Stimulated activated CD4-positive, alpha-beta T cell treated with anti-CD3 and anti-CD28 coated beads, TNF-alpha, amount 100 ng/mL, for 24 hours (primary cell): ENCODE measurements at places on chromosomes 12 and 14.

- DNase-seq, result no peak
Observed at GRCh38 chr12:40692765-40693206, 547 bp downstream of the CNTN1 start.

DNA sequence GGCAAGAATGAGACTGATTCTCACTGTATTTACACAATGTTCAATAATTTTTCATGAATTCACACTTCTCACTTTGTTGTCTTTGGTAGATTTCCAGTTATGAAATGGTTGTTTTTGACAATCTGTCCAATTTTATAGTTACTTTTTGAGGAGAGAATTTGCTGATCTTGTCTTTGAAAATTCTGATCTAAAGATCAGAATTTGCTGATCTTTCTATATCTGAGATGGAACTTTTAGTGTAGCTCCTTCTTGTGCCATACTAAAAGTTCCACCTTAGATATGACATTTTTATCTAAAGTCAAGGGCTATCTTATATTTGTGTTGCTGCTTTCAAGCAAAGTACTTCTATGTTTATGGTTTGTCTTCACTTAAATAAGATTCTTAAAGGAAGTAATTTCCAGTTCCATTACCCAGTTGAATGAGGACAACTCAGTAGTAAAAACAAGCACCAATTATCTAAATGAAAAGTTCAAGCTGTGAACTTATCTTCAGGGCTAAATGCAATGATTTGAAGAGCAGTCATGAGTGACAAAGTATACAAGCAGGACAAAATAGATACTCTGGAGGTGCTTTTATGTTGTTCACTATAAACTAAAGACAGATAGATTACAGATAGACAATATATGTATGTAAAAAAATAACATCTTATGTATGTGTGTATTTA is 76.4 kb upstream of the FOXG1 start:
- DNase-seq, result no peak

DNA sequence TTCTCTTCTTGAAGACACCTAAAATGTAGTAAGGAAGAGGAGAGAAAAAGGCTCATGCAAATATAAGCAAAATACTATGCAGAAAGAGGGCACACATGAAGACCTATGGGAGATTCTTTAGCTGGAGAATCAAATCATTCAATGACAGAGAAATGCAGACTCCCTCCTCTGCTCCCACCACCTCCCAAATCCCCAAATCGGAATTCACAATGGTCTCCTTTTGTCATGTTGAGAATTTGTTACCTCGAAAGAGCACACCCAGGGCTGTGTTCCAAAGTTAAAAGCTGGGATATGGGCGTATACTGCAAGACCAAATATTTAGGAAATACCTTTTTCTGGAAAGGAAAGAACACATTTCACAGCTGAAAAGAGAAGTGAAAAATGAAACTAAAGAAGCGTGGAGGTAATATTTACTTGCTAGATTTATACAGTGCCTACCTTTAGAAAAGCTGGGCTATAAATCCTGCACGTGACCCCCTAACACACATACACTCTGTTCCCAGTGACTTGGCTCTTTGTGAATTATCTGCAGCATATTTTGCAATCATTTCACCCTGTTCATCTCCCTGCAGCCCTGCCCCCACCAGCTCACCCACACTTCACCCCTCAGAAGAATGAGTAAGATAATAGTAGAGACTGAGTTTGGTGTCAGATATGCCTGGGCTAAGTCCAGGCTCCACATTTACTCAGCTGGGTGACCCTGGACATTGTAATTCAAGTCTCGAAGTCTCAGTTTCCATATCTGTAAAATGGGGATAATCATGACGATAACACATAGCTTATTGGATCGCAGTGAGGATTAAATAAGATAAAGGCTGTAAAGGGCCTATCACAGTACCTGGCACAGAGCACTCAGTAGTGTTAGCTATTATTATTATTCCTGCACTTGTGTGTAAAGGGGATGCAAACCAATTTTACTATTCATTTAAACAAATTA is 2.9 kb upstream of the CACNA1C start:
- DNase-seq, result no peak

DNA sequence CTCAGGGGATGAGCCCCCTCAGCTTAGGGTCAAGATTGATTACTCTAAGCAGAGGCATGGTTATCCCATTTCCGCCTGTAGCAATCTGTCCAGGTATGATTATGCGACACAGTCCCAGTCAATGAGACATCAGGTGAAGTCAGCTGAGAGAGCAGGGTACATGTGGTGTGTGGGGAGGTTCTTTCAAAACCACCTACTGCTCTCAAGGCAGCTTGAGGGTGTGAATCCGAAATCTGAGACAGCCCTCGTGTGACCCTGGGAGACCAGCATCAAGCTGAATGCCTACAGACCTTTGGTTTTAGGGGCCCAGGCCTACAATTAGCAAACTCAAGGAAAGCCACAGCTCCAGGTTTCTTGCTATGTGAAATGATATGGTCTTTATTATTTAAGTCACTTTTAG is 275.7 kb downstream of the ITPR2 start:
- no peak for DNase-seq

GRCh38 chr14:52325126-52325525 is 11.0 kb downstream of the PTGER2 start:
- no peak for DNase-seq

- DNase-seq, result no peak
Observed at GRCh38 chr12:107328442-107329133, 235.2 kb upstream of the CRY1 start.

- DNase-seq, result no peak
Observed at GRCh38 chr12:117897372-117898161, 71.2 kb downstream of the KSR2 start.

DNA sequence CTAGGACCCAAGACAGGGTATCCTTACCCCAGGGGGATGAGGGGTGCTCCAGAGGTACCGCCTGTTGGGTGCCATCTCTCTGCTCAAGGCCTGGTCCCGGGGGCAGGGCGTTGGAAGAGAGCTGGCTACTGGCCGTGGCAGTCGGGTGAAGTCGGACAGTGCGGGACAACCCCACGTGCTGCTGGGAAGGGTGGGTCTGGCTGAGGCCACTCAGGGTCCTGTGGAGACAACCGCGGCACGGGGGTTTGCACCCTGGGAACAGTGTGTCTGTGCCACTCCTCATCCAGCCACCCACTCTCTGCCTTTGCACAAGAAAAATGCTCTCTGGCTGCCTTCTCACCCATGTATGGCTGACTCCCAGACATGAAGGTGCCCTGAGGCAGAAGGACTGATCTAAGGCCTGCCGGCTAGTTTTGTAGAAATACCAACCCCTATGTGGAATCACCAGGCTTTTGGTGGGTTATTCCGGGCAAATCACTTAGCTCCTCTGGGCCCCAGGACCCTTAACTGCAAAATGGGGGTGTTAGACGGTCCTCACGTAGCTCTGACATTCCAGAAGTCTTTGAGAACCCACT is 56.5 kb downstream of the LTBP2 start:
- DNase-seq, result no peak

DNA sequence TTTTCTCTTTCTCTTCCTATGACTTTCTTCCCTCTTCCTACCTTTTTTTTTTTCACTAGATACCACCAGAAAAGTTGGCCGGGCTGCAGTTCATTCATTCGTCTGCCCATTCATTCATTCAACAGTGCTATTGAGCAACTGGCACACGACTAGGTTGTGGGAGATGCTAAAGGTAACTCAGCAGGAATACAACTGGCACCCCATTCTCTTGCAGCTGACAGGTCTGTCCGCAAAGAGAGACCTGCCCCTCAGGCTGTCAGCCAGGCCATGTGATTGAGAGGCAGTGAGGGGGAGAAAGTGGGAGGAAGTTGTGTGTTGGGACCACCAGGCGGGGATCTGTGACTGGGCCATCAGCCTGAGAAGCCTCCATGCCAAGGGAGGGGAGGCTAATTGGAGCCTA is 105.2 kb downstream of the TSPAN9 start:
- DNase-seq, result no peak

GRCh38 chr12:72075401-72075800 is 136.8 kb downstream of the TPH2 start:
- DNase-seq, result no peak

DNA sequence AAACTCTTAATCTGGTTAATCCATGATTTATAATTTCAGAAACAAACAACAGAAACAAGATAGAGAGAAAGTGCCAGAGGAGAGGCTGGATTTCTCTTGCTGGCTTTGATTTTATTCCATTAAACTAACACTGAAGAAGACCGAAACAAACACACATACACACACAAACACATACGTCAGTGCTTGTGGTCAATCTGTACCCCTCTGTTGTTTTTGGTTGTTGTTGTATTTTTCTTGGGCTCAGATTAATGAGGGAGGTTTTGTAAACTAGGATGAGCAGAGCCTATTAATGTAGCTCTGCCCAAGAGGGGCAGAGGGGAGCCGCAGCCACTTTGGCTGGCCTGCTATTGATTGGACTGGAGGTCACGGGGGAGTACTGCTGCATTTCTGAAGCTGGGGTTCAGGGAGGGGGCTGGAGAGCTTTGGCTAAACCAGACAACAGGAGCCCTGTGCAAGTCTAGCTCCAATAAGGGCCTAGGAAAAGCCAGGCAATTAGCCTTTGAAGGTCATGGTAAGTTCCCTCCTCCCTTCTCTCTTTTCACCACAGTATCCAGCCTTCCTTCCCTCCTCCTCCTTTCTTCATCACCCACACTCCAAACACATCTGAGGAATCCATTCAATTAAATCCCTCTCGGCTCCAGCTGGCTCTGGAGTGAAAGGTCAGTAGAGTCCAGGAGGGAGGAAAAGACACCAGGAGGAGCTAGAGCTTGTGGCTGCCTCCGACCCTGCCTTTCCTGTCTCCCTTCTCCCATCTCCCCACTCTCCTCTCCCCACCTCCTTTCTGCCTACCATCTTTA is 344.1 kb upstream of the LMO3 start:
- no peak for DNase-seq

GRCh38 chr14:99360774-99361595 is 89.0 kb upstream of the BCL11B start:
- no peak for DNase-seq

GRCh38 chr12:2794736-2795289 is at the start of gene FKBP4:
Gene FKBP4 (plus strand): TSS chr12:2794970. CDS start chr12:2795140, 170 bp downstream.
- peak; percentile 82 for DNase-seq

GRCh38 chr12:5904441-5904840 is 40.6 kb downstream of the ANO2 start:
- no peak for DNase-seq

DNA sequence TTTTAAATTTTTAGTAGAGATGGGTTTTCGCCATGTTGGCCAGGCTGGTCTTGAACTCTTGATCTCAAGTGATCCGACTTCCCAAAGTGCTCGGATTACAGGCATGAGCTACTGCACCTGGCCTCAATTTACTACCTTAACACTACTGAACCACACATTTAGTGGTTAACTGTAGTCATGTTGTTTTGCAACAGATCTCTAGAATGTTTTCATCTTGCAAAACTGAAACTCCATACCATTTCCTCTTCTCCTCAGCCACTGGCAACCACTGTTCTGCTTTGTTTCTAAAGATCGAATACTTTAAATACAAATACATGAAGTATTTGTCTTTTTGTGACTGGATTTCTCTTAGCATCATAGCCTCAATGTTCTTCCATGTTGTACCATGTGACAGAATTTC is 15.4 kb upstream of the SMCO2 start:
- DNase-seq, result no peak

GRCh38 chr12:79691511-79692248 is 916 bp upstream of the PAWR start:
- DNase-seq, result no peak

- DNase-seq, result no peak
Observed at GRCh38 chr12:26425587-26426260, 230.4 kb downstream of the SSPN start.

GRCh38 chr12:91404441-91404840 is 221.8 kb upstream of the DCN start:
- DNase-seq, result no peak

GRCh38 chr14:55109836-55110235 is 19.2 kb upstream of the LGALS3 start:
- DNase-seq, result no peak

DNA sequence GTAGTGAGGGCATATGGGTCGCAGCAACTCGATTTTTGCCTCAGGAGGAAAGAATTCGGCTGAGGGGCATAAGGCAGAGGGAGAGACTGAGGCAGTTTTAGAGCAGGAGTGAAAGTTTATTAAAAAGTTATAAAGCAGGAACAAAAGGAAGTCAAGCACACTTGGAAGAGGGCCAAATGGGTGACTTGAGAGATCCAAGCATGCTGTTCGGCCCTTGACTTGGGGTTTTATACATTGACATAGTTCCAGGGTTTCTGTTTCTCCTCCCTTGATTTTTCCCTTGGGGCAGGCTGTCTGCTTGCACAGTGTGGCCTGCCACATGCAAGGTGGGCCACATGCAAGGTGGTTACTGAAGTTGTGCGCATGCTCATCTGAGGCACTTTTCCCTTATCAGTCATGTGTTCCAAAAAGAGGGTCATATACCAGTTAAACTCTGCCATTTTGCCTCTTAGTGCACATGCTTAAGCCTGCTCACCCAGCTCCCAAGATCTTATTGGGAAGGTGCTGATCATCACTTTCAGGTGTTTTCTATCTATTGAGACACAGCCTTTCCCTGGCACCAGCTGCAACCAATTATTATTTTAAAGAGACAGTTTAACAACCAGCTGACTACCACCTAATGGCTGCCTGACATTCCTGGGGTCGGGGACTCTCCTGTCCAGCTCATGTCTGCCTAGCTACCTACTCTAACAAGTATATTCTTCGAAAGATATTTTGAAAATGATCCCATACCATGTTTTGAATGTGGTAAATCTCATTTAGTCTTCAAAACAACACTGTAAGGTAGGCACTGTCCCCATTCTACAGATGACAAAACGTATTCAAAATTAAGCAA is 19.9 kb downstream of the PTGER2 start:
- no peak for DNase-seq

GRCh38 chr12:19402743-19403431 is 36.4 kb upstream of the AEBP2 start:
- no peak for DNase-seq

GRCh38 chr14:81474685-81475324 is 58.8 kb downstream of the SEL1L start:
- DNase-seq, result no peak

DNA sequence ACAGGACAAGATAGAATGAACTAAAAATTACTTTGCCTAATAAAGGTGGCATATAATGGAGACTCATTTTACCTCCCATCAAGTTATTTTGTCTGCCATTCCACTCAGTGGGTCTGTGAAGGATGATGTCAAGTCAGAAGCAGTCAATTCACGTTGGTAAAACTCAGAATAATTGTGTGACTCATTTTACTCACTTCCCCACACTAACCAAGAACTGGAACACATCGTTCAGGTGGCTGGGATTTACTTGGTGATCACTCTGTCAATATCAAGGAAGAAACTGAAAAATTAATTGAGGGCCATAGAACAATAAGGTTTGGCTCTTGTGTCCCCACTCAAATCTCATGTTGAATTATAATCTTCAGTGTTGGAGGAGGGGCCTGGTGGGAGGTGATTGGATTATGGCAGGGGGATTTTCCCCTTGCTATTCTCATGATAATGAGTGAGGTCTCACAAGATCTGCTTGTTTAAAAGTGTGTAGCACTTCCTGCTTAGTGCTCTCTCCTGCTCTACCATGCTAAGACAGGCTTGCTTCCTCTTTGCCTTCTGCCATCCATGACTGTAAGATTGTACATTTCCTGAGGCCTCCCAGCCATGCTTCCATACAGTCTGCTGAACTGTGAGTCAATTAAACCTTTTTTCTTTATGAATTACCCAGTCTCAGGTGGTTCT is 35.7 kb upstream of the GTF2A1 start:
- no peak for DNase-seq
